ENCODE measurements at places on chromosomes 12 and 14. TPM values are rescaled to one million over a fixed set of nuclear protein-coding genes. Genes with fewer than 3 reads are reported as not detected.

DNA sequence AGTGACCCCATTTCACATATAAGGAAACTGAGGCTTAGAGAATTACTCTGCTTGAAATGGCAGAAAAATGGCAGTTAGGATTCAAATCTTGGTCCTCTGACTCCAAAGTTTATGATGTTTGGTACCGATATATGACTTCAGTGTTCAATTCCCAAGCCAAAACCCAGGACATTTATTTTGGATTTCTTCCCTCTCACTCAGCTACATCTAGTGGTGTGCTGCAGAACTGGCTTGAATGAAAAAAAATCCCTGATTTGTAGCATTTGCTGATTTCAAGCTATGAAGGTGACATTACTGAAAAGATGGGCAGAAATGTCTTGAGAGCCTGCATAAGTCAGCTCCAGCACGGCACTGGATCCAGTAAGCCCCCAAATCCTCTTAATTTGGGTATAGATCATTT lies 106.4 kb downstream of the EFCAB11 start:
- DNase-seq, result no peak

DNA sequence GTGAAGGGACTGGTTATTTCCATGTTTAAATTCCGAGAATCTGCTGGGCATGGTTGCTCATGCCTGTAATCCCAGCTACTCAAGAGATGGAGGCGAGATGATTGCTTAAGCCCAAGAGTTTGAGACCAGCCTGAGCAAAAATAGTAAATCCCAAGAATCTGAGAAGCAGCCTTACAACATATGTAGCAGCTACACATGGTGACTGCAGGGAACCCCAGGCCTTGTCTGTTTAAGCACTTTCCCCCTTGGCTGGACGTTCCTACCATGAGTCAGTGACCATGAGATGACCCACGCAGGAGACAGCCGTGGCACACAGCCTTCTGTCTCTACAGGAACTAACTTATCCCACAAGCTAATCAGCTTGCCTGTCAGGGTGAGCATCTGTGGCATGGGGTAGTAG lies 5.5 kb upstream of the SLC24A4 start:
- no peak for DNase-seq

GRCh38 chr12:97464385-97465321 lies 2.0 kb downstream of the RMST start:
- no peak for DNase-seq

DNA sequence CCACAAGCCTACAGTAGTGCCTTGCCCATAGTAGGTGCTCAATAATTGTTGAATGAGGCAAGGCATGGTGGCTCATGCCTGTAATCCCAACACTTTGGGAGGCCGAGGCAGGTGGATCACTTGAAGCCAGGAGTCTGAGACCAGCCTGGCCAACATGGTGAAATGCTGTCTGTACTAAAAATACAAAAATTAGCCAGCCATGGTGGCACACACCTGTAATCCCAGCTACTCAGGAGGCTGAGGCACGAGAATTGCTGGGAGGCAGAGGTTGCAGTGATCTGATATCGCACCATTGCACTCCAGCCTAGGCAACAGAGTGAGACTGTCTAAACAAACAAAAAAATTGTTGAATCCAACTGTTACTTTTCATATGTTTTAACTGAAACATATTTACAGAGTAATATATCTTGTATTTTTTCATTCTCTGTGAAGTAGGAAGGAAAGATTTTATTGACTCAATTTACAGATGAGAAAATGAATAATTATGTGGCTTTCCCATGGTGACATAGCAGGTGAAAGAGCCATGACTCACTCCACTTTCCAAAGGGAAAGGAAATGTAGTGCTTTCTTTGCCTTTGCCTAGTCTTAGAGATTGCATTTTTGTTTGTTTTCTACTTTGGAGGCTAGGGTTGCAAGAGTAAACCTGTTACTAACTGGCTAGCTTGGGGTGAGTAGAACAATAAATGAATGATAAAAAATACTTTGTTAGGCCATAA lies 95.4 kb upstream of the SLC38A4 start:
- no peak for DNase-seq

- no peak for DNase-seq
Observed at GRCh38 chr12:116186482-116187150, 90.9 kb downstream of the MED13L start.

GRCh38 chr12:65670775-65671174 lies 153.5 kb upstream of the HMGA2 start:
- DNase-seq, result no peak

GRCh38 chr14:33393231-33393894 lies 454.7 kb downstream of the NPAS3 start:
- DNase-seq, result no peak

GRCh38 chr12:101551362-101552114 lies 43.2 kb upstream of the MYBPC1 start:
- no peak for DNase-seq

- DNase-seq, result peak; percentile 93
Observed at GRCh38 chr12:52278575-52279421, 4.4 kb downstream of the KRT86 start.

DNA sequence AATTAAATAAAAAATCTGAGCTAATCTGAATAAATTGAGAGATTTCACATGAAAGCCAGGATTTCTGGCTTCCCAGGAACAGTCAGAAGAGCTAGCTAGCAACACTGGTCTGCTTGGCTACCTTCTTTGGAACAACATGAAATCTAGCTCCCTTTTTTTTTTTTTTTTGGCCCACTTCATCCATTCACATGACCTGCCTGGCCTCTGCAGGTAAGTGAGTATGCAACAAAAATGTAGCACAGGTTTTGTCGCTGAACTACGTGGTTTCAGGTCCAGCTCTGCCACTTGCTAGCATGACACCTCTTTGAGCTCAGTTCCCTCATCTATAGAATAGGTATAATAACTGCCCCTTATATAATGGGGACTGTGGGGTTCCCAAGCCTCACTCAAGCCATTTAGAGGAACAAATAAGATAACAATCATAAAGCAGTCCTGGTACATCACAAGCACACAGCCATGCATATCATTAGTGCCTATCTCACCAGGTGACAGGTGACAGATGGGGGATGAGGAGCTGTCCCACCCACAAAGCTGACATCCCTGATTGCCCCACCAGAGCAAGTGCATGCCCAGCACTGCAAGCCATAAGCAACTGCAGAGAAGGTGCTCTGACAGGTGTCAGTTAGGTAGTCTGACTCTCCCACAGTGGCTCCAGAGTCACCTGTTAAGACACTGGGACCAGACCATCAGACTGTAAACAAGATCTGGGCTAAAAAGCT lies 25.6 kb downstream of the PXN start:
- no peak for DNase-seq

DNA sequence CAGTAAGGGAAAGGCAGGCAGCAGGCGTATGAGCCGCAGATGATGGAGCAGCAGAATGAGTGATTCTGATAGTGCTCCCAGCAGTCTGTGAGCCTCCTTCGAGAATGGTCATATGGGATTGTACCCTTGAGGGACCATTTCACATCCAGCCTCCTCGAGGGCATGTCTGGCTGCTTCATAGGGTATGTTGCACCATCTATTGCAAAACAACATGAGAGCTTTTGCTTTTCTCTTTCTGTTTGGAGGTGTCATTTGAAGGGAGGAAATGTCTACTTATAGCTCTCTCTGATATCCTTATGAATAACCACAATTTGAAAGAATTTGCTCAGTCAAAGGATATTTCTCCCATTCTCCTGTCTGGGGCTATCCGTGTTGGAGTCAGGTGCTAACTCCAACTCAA lies 172.8 kb downstream of the TMEM132C start:
- DNase-seq, result no peak

DNA sequence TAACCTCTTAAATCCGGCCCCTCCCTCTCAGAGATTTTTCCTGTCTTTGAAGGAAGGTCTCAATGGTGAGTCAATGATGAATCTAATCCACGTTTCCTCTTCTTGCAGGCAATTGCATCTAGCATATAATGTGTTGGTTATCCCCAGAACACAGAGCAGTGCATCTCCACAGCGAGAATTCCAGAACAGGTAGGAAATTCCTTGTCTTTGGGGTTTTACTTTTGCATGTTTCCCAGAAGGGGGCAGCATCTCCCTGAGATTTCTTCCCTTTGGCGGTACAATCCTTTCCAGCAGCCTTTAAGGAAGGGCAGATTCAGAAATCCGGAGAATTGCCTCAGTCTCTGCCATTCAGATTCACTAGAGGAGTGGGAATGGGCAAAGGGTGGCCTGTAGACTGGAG lies 128.0 kb downstream of the KCNA5 start:
- no peak for DNase-seq

DNA sequence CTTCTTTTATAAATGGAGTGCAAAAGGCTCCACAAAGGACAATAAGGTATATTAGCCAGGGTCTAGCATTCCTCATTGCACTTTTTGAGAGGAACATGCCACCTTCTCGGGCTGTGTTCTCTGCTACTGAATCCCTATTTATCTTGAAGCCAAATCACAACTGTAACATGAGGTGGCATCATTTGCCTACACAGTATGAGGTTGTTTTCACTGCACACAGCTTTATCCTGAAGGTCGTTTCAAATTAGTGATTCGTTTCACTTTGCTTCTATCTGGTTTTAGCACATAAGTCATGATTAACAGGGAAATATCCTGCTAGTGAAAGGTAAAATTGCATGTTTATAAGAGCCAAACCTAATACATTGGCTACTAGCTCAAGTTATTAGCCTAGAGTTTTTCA lies 153.8 kb downstream of the SLC35F4 start:
- no peak for DNase-seq

DNA sequence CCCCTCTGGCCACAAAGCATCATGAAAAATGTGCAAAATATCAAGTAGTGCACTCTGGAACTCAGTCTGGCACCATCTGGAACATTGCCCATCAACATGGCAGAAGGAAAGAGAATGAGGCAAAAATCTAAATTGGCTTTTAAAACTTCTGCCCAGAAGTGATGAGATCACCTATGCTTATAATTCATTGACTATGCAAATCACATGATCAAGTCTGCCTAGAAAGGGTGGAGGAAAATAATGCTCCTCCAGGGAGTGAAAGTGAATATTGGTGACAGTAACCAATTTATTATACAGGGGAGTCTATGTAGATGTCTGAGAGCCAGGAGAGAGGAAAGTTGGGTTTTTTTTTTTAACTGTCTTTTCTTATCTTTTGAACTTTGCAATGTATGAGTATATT lies 73.3 kb upstream of the HIF1A start:
- DNase-seq, result no peak

GRCh38 chr12:45314770-45315169 lies 98.9 kb downstream of the ANO6 start:
- no peak for DNase-seq

- no peak for DNase-seq
Observed at GRCh38 chr14:100449225-100449987, 126.3 kb downstream of the SLC25A47 start.

- no peak for DNase-seq
Observed at GRCh38 chr12:11136075-11136474, 1.6 kb upstream of the TAS2R30 start.

- peak; percentile 79 for DNase-seq
Observed at GRCh38 chr14:63761351-63762117, 33.7 kb upstream of the SGPP1 start.

GRCh38 chr14:32675433-32675832 lies 263.2 kb upstream of the NPAS3 start:
- no peak for DNase-seq

- no peak for DNase-seq
Observed at GRCh38 chr14:76333664-76334063, 42.3 kb upstream of the ESRRB start.

DNA sequence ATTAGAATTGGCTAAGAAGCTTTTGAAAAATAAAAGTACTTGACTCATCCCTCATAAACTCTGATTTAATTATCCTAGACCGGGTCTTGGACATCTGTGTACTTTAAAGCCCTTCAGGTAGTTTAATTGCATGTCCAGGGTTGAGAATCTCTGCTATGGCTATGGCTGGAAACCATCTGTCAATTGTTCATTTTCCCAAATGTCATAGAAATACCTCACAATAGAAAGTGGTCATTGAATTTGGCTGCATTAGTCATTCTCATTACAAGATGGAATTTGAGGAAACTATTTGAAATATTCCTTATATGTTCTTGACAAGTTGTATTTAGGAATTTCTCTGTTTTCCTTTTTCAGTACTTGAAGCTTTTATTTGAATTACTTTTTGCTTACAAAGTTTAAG lies 111.3 kb downstream of the TSHR start:
- DNase-seq, result no peak

GRCh38 chr14:106831322-106831720 lies 1304.9 kb downstream of the TMEM121 start:
- DNase-seq, result peak; percentile 81

- no peak for DNase-seq
Observed at GRCh38 chr12:19572920-19573558, 133.7 kb downstream of the AEBP2 start.

GRCh38 chr12:93682846-93683261 lies 5.7 kb downstream of the CRADD start:
- DNase-seq, result no peak

DNA sequence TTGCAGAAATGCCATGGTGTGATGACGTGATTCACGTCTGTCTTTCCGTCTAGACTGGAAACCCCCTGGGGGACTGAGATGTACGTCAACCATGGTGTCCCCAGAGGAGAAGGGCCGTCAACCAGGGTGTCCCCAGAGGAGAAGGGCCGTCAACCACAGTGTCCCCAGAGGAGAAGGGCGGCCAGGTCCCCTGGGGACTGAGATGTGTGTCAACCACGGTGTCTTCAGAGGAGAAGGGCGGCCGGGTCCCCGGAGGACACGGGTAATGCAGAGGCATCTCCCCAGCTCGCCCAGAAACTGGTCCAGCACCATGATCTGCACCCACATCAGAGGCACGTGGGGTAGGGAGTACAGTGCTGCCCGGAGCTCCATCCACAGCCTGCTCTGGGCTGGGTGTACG lies 30.6 kb upstream of the GALNT9 start:
- peak; percentile 69 for DNase-seq

GRCh38 chr14:105505101-105505500 lies 14.1 kb downstream of the TEDC1 start:
- no peak for DNase-seq

DNA sequence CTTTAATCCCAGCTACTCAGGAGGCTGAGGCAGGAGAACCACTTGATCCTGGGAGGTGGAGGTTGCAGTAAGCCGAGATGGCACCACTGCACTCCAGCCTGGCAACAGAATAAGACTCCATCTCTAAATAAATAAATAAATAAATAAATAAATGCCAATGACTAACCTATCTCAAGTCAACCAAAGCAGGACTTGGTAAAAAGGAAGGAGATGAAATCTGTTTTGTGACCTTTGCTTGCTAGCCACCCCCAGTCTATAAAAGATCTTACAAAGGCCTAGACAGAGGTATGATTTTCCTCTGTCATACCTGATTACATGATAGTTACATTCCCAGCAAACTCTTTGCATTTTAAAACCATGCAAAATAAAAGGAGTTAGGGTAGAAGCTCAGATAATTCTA lies 13.5 kb upstream of the METTL17 start:
- DNase-seq, result no peak

- DNase-seq, result no peak
Observed at GRCh38 chr12:114165921-114166320, 199.8 kb upstream of the RBM19 start.

- DNase-seq, result peak; percentile 54
Observed at GRCh38 chr12:131428091-131428685, 282.7 kb upstream of the SFSWAP start.

The PMCH gene
- 0.48 TPM for polyA plus RNA-seq

The EML5 gene
- 0.38 TPM for polyA plus RNA-seq

The NTF3 gene
- polyA plus RNA-seq, result 2.2 TPM

The RECQL gene
- 25.6 TPM for polyA plus RNA-seq

The AKAP3 gene
- polyA plus RNA-seq, result 1.6 TPM

The HEBP1 gene
- 25.1 TPM for polyA plus RNA-seq

The GPR65 gene
- polyA plus RNA-seq, result 9.4 TPM

The KRT4 gene
- 0.55 TPM for polyA plus RNA-seq

The ART4 gene
- polyA plus RNA-seq, result 3.9 TPM

The ERBB3 gene
- 0.23 TPM for polyA plus RNA-seq

The TAS2R9 gene
- not detected for polyA plus RNA-seq

Measured in spleen (tissue), 13 donors.